ENCODE measurements at places on chromosomes 4 and X.

DNA sequence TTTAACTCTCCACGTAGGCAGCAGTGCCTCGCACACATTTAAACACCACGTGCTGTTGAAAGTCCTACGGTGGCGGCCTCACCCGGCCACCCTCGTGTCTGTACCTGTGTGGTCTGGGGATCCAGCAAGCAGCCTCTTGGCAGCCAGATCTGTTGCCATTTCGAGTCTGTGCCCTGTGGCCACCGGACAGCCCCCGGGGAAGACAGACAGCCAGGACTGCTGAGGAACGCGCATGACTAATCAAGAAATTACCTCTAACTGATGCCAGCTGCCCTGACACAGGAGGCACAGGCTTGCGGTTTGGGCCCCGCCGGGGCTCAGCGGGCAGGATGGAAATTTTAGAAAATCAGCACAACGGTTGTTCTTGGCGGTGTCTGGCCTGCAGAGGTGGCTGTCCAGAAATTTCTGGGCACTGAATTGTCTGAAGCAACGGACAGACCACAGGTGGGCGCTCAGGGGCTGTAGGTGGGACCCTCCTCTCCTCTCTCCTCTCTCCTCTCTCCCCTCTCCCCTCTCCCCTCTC, 15.6 kb upstream of the ASMTL start:
- DNase-seq: peak; percentile 72

DNA sequence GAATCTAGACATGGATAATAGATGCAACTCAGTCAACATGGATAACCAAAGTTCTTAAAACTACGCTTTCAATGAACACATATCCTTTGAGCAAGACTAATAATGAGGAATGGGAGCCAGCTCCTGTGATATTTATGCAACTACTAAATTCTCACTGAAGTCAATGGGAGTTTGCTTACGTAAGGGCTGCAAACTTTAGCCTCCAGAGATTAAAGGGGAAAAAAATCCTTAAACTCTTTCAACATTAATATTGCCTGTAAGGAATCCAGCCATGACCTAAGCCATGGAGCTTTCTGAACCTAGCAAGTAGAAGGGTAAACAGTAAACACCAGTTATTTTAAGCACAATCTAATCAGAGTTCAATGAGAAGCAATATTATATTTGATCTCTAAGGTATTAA, 125.2 kb upstream of the PITX2 start:
- DNase-seq: no peak

- no peak for DNase-seq
Observed at GRCh38 chr4:156633847-156634246, 337.8 kb downstream of the PDGFC start.

GRCh38 chrX:9797384-9798360, 11.4 kb downstream of the SHROOM2 start:
- no peak for DNase-seq

- no peak for DNase-seq
Observed at GRCh38 chrX:153640736-153641575, 6.0 kb upstream of the DUSP9 start.

- DNase-seq: no peak
Observed at GRCh38 chr4:76279462-76279861, 27.1 kb upstream of the STBD1 start.

GRCh38 chr4:6200922-6201362, 593 bp upstream of the JAKMIP1 start:
- no peak for DNase-seq

GRCh38 chr4:150217192-150217591, 138.9 kb downstream of the DCLK2 start:
- DNase-seq: peak; percentile 57

DNA sequence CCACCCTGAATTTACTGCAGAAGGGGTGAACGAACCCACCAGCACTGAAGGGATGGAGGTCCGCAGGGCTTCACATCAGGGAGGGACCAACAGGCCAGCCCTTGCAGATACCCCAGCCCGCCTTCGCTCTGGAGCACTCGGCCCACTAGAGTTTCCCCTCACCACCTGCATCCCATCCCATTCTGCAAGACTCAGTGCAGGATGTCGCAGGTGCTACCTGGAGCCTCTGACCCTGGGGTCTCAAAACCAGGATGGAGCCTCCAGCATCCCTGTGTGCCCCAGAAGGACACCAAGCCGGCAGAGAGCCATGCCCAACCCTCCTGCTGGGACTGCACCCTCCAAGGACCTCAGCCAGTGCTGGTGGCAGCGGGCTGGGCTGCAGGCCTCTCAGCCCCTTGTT, 57.6 kb upstream of the ADRA2C start:
- DNase-seq: no peak

DNA sequence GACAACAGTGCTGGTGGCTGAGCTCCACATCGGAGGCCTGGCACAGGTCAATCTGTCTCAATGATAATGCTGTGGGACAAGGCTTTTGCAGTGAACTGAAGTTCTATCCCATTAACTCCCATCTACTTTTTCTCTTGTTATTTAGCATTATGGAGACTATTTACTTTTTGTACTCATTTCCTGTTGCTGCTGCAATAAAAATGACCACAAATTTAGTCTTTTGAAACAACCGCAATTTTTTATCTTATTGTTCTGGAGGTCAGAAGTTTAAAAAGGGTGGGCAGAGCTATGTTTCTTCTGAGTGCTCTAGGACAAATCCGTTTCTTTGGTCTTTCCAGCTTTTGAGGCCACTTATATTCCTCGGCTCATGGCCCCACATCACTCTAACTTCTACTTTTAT, 111.0 kb upstream of the PITX2 start:
- DNase-seq: no peak

DNA sequence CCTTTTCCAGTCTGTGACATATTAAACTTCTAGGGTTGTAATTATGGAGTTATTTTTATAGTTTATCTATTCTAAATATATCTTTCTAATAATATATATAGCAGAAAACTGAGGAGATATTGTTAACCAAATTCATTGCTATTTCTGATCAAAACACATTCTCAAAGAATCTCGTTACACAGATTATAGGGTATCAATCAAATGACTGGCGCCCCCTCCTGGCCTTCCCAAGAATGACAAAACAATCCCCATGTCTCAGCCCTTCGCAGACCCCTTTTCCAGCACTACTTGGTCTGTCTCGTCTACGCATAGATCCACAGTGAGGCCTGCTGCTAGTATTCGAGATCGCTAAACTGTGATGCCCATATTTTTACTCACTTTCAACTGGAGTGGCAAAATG, 209.3 kb downstream of the GPC3 start:
- DNase-seq: no peak

- peak; percentile 83 for DNase-seq
Observed at GRCh38 chr4:88341227-88342192, 37.1 kb upstream of the HERC6 start.

DNA sequence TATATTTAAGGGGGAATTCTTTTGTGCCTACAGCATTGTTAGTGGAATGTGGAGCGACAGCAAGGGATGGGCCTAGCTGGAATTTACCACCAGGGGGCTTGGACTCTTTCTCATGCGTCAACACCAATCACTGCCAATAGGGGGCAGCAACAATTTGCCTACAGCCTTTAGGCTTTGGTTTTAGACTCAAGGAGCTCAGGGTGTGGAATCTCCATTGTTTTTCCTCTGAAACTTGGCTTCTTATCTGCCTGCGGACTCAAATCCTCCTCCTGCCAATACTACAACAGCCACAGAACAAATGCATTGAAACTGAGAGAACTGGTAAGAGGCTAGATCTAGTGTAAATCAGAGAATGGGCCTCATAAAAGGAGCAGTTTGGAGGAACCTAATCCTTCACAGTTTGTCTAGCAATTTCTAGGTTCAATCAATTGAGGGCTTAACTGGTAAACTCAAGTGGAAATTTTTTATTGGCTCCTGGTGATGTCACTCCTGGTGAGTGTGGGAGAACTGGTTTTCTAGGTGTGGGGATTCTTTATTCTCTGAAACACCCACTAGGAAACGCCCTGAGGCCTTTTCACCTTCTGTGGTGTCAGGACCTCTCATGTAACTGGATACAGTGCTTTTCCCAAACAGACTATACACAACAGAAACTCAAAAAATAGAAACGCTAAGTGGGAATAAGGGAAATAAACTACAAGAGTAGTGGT, 27.9 kb upstream of the TMSB4X start:
- peak; percentile 51 for DNase-seq

DNA sequence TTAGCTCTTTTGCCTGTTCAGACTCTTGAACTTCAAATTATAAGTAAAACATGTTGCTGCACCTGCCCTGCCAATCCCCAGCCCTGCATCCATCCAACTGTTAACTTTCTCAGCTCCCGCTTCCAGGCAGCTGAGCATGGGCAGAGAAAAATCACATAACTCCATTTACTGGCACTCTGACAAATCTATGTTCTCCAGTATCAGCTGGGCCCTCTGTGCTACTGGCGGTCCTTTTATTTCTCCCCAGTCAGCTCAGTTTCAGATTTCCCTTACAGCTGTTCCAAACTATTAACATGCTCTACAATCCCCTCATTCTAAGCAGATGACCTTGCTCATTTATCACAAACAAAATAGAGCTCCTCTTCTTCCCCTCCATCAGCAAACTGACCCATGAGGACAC, 240.4 kb upstream of the TET2 start:
- DNase-seq: no peak

GRCh38 chr4:69642961-69643360, 3.5 kb upstream of the UGT2A2 start:
- DNase-seq: no peak

DNA sequence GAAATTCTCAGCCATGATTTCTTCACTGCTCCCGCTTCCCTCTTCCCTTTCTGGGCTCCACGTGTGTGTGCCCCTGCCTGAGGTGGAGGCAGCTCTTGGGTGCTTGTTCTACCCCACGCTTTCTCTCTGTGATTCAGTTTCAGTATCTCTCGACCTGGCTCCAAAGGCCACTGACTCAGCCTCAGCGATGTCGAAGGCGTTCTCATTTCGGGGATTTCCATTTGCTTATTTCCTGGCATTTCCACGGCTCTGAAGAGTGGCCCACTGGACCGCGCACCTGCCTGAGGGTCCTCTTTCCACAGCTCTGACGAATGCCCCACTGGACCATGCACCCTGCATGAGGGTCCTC, 52.4 kb downstream of the GAK start:
- DNase-seq: peak; percentile 73

GRCh38 chr4:166977596-166977995, 256.7 kb downstream of the SPOCK3 start:
- no peak for DNase-seq

DNA sequence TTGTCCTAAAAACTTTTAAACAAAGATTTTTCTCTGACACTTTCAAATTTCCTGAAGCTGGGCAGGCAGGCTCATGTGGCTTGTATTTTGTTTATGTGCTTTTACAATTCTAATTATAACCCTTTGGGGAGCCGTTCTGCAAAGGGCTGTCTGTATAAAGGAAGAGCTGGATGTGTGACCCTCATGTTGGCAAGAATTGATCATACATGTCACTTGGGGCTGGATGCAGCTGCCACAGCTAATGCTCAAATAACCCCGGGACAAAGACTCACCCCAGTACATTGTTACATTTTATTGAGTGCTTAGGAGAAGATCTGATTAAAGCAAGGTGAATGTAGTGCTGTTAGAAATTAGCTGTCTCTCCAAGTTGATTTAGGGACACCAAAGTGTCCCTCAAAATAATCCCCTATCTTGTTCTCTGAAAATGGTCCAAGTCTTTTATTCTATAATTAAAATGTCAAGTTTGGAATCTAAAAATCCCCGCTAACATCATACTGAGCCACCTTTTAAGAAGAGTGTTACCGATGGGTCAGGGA, 13.0 kb upstream of the DAPP1 start:
- no peak for DNase-seq

- no peak for DNase-seq
Observed at GRCh38 chrX:153448556-153449367, 2.9 kb upstream of the TREX2 start.

- no peak for DNase-seq
Observed at GRCh38 chr4:52627876-52628275, 31.2 kb downstream of the USP46 start.

- DNase-seq: no peak
Observed at GRCh38 chr4:84035568-84035967, 463.5 kb downstream of the NKX6-1 start.

DNA sequence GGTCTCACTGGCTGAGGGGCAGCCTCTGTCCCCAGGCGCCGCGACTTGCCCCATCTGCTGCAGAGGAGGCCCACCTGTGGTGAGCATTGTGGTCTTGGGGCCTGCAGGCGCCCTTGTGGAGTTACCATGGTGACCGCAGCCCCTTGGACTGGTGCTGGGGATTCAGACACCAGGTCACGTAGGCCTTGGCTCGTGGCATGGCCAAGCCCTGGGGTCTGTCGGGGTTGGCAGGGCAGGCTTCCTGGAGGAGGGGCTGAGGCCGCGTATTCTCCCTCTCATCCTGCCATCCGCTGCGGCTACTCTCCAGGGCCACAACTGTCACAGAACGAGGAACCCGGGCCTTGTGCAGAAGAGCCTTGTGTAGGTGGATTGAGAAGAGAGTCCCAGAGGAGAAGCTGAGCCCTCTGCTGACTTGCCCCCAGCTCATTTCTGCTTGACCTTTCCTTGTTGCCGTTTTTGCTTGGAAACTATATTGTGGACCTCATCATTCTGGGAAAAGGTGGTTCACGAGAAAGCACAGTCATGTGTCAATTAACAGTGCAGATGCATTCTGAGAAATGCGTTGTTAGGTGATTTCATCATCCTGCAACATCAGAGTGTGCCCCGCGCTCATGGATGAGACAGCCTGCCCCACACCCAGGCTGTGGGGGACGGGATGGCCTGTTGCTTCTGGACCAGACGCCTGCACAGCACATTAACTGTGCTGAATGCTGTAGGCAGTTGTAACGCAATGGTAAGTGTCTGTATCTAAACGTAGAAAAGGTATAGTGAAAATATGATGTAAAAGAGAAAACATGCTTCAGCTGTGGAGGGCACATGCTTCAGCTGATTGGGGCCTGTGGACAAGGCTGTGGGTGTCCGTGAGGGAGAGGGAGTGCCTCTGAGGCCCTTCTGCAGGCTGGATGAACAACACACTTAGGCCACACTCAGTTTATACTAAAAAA, 38.5 kb downstream of the TRMT44 start:
- no peak for DNase-seq

DNA sequence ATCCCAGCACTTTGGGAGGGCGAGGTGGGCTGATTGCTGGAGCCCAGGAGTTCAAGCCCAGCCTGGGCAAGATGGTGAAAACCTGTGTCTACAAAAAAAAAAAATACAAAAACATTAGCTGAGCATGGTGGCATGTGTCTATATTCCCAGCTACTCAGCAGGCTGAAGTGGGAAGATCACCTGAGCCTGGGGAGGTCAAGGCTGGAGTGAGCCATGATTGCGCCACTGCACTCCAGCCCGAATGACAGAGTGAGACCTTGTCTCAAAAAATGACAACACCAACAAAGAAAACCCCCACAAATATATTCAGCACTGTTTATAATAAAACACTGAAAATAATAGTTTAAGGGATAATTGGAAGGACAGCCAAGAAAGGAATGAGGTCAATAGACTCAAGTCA, 3.6 kb upstream of the ELOVL6 start:
- no peak for DNase-seq

DNA sequence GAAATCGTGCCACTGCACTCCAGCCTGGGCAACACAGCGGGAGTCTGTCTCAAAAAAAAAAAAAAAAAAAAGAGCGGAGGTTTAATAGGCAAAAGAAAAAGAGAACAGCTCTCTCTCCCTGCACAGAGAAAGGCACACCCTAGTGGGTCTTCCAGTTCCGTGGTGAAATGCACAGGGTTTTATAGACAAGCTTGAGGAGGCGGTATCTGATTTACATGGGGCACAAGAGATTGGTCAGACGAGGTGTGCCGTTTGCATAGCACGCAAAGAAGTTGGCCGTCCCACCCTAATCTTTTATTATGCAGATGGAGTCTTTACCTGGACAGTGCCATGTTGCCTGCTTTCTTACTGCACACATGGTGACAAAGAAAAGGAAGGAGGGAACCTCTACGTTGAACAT, 33.5 kb upstream of the REST start:
- no peak for DNase-seq

- DNase-seq: peak; percentile 47
Observed at GRCh38 chr4:101649790-101650515, 140.6 kb upstream of the BANK1 start.

All from NCI-H226 (cell line).